ENCODE measurements at places on chromosomes 5 and 9. TPM values are rescaled to one million over a fixed set of nuclear protein-coding genes. Genes with fewer than 3 reads are reported as not detected.
A peak's percentile ranks its signal among the peaks of the same experiment; 100 is the strongest.

The NOTCH1 gene
- total RNA-seq, result 11.7 TPM

The PRUNE2 gene
- total RNA-seq, result 0.35 TPM

The MRRF gene
- 28.5 TPM for total RNA-seq

The SLCO4C1 gene
- total RNA-seq, result not detected

The BRD3 gene
- 21.4 TPM for total RNA-seq

- peaks cover 17% of the 10 kb centered on the region for H3K4me1 ChIP-seq
- peaks cover 10% of the 10 kb centered on the region for H3K27me3 ChIP-seq
- H3K27ac ChIP-seq, result no peak overlapping the region
- no peaks in the 10 kb centered on the region for H3K36me3 ChIP-seq
Measured at GRCh38 chr5:137836997-137837396, 30.7 kb upstream of the MYOT start.

GRCh38 chr5:96243203-96243602 is 189.8 kb downstream of the PCSK1 start:
- H3K4me3 ChIP-seq, result peak overlapping the region; percentile 58
- H3K36me3 ChIP-seq, result peaks cover 6% of the 10 kb centered on the region
- peak; percentile 74 for DNase-seq
- H3K4me1 ChIP-seq, result peaks cover 72% of the 10 kb centered on the region
- peak overlapping the region; percentile 84 for H3K27ac ChIP-seq

- H3K27me3 ChIP-seq, result peaks cover 5% of the 10 kb centered on the region
- no peaks in the 10 kb centered on the region for H3K36me3 ChIP-seq
- H3K4me1 ChIP-seq, result peaks cover 59% of the 10 kb centered on the region
- no peak overlapping the region for H3K27ac ChIP-seq
- H3K4me3 ChIP-seq, result no peak overlapping the region
Measured at GRCh38 chr9:115213818-115214334, 95.9 kb upstream of the TNC start.

DNA sequence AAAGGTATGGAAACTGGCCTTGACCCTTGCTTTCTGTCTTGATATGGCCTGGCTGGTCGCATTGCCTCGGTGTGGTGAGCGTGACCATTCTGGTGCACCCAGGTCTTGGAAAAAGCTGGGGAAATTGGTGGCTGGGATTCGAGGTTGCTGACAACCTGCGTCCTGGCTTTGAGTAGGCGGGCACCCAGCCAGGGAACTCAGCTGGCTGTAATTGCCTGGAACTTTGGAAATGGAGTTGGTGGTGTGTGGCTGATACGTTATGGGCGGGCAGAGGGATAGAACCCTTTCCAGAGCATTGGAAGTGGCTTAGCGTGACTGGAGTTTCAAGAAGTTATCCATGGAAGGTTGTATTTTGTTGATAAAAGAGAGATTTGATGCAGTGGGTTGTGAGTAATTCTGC is 35.2 kb downstream of the KCNMB1 start:
- peaks cover 15% of the 10 kb centered on the region for H3K27me3 ChIP-seq
- H3K27ac ChIP-seq, result no peak overlapping the region
- DNase-seq, result no peak
- no peak overlapping the region for H3K4me3 ChIP-seq

DNA sequence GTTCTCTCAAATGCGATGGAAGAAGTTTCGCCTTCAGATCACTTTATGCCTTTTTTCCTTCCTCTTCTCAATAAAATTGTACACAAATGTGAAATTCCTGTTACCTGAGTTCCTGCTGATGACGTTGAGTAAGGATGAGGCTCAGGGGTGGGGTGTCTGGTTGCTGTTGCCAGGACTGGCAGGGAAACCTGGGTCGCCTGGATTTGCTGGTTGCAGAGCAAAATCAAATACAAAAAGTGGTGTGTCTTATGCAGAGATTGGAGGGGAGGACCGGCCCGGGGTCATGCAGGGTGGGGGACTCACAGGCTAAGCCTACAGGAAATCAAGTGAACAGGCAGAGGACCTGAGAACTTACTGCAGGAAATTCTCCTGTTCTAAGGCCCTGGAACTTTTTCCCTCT is 39.2 kb downstream of the ANXA2R start:
- no peaks in the 10 kb centered on the region for H3K27me3 ChIP-seq
- no peaks in the 10 kb centered on the region for H3K36me3 ChIP-seq
- peak overlapping the region; percentile 92 for H3K27ac ChIP-seq
- DNase-seq, result no peak

DNA sequence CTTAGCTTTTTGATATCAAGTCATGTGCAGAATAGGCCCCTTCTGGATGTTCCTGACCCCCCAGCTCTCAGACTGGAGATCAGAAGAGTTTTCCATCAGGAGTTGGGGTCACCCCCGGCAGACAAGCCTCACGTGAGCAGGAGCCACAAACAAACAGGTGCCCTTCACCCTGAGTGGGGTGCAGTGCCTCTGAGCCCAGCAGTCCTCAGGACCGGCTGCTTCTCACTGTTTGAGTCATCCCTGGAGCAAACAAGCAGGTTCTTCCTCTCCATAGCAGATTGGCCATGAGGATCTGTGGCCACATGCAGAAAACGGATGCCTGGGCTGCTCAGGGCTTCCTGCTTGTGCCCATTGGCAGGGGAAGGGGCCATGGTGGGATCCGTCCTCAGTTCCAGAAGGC is 47.0 kb downstream of the LRSAM1 start:
- H3K36me3 ChIP-seq, result peaks cover 18% of the 10 kb centered on the region
- peaks cover 26% of the 10 kb centered on the region for H3K27me3 ChIP-seq
- no peak overlapping the region for H3K4me3 ChIP-seq
- peaks cover 34% of the 10 kb centered on the region for H3K4me1 ChIP-seq
- DNase-seq, result no peak

DNA sequence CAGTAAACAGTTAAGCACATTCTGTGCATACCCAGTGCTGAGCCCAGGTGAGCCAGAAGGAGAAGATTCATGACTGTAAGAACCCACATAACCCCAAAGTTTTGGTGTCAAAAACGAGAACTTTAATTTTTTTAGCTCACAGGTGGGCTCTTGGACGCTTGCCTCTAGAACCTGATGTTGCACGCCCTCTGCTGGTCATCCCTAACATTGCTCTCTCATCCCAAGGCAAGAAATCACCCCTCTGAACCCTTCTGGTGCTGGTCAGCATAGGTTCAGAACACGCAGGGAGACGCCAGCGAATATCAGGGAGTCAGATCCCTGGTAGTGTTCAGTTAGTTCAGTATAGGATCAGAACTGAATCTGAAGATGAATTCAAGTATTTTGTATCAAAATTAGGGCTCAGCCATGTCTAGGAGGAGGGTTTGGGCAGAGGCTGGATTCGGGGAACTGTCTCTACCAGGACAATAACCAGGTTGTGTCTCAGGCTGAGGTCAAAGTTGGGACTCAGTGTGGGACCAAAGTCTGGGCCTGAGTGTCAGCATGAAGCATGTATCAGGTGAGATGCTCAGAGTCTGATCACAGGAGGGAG is 4.1 kb upstream of the DNAJB5 start:
- peak; percentile 25 for DNase-seq
- peaks cover 28% of the 10 kb centered on the region for H3K4me1 ChIP-seq
- H3K27me3 ChIP-seq, result peaks cover 18% of the 10 kb centered on the region
- no peak overlapping the region for H3K27ac ChIP-seq

- DNase-seq, result peak; percentile 55
- peak overlapping the region; percentile 53 for H3K27ac ChIP-seq
- peaks cover 77% of the 10 kb centered on the region for H3K4me1 ChIP-seq
- H3K27me3 ChIP-seq, result no peaks in the 10 kb centered on the region
- 0 out of 2 replicates have a peak overlapping the region, but pooled peaks have one; percentile 8 for H3K4me3 ChIP-seq
Measured at GRCh38 chr5:41793141-41793770, 77.0 kb downstream of the OXCT1 start.

DNA sequence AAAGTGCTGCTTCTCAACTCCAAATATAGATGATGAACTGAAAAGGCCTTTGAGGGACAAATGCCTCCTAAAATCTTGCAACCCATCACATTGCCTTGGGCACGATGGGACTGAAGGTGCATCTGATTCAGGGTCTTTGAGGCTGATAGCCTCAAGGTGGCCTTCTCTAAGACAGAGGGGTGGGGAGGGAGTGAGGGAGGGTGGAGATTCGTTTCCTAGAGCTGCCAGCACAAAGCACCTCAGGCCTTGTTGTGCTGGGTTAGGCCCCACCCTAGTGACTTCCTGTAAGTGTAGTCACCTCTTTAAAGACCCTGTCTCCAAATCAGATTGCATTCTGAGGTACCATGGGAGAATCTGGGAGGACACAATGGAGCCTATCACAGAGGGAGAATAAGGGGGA is 57.1 kb downstream of the BARX1 start:
- peaks cover 6% of the 10 kb centered on the region for H3K27me3 ChIP-seq
- peaks cover 4% of the 10 kb centered on the region for H3K36me3 ChIP-seq
- no peak overlapping the region for H3K27ac ChIP-seq
- H3K4me1 ChIP-seq, result no peaks in the 10 kb centered on the region
- H3K4me3 ChIP-seq, result no peak overlapping the region

DNA sequence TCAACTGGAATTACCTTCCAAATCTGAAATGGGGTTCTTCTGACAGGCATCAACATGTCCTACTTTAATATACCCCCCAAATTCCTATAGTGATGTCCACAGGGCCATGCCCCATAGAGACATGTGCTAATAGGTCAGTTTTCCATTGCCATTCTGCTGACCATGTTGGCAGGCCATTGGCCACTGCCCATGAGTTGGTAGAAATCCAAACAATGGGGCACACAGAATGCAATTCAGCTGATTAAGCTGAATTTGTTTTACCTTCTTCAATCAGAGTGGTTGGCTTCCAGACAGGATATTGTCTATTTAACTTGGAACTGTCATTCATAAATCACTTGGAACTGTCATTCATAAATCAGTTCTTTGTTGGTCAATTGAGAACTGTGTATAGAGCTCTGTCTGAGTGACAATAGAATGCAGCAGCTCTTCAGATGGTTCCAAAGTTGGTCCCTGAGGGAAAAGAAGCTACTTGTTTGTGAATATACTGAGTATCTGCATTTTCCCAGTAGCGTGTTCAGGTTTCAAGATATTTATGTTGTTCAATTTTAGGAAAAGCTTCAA is 336.9 kb downstream of the DRD1 start:
- H3K4me1 ChIP-seq, result no peaks in the 10 kb centered on the region
- DNase-seq, result no peak
- H3K27me3 ChIP-seq, result no peaks in the 10 kb centered on the region

DNA sequence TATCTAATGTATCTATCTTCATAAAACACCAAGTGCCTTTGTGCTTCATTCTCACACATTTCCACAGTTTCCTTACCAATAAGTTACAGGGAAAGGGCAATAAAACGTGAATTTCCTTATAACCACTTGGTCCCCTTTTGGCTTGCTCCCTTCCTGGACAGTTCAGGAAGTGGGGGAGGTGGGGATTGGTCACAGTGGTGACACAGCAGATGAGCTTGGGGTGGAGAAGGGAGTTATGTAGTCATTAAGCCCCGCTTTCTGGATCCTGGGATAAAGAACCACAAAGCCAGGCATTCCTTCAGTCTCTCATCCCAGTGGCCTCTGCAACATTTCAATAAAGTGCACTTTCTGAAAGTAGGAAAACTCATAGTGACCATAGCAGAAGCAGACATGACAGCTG is 47.1 kb upstream of the FYB1 start:
- no peaks in the 10 kb centered on the region for H3K36me3 ChIP-seq
- H3K27me3 ChIP-seq, result no peaks in the 10 kb centered on the region
- H3K4me3 ChIP-seq, result no peak overlapping the region
- peaks cover 28% of the 10 kb centered on the region for H3K4me1 ChIP-seq

DNA sequence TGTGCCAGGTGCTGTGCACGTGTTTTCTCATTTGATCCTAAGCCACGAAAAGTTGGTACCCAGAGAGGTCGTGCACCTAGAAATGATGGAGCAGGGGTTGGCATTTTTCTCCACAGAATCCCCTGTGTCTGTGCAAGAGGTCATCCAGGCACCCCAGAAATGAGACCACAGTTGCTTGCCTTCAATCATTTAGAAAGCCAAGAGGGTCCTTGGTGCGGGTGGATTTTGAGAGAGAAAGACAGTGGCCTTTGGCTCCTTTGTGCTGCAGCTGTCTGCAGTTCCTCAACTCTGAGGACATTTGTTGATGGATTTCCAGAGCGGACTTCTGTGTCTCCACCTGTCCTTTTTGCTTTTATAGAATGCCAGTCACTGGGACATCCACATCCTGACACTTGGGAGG is 33.8 kb upstream of the SPRY4 start:
- no peaks in the 10 kb centered on the region for H3K27me3 ChIP-seq
- H3K36me3 ChIP-seq, result peaks cover 5% of the 10 kb centered on the region
- peak overlapping the region; percentile 99 for H3K27ac ChIP-seq
- no peak for DNase-seq
- no peak overlapping the region for H3K4me3 ChIP-seq

- peak overlapping the region; percentile 69 for H3K27ac ChIP-seq
- H3K4me1 ChIP-seq, result peaks cover 34% of the 10 kb centered on the region
- peaks cover 49% of the 10 kb centered on the region for H3K36me3 ChIP-seq
- peak overlapping the region; percentile 81 for H3K4me3 ChIP-seq
- DNase-seq, result peak; percentile 72
Measured at GRCh38 chr9:21965401-21965951, 28.7 kb downstream of the CDKN2A start.

GRCh38 chr9:71487061-71487460 is 281.3 kb downstream of the CEMIP2 start:
- H3K4me3 ChIP-seq, result no peak overlapping the region
- no peak overlapping the region for H3K27ac ChIP-seq
- peak; percentile 1 for DNase-seq
- no peaks in the 10 kb centered on the region for H3K4me1 ChIP-seq
- no peaks in the 10 kb centered on the region for H3K36me3 ChIP-seq

GRCh38 chr5:84623019-84623418 is 238.3 kb upstream of the EDIL3 start:
- DNase-seq, result no peak
- peaks cover 1% of the 10 kb centered on the region for H3K27me3 ChIP-seq
- H3K4me3 ChIP-seq, result no peak overlapping the region
- no peak overlapping the region for H3K27ac ChIP-seq
- no peaks in the 10 kb centered on the region for H3K36me3 ChIP-seq

DNA sequence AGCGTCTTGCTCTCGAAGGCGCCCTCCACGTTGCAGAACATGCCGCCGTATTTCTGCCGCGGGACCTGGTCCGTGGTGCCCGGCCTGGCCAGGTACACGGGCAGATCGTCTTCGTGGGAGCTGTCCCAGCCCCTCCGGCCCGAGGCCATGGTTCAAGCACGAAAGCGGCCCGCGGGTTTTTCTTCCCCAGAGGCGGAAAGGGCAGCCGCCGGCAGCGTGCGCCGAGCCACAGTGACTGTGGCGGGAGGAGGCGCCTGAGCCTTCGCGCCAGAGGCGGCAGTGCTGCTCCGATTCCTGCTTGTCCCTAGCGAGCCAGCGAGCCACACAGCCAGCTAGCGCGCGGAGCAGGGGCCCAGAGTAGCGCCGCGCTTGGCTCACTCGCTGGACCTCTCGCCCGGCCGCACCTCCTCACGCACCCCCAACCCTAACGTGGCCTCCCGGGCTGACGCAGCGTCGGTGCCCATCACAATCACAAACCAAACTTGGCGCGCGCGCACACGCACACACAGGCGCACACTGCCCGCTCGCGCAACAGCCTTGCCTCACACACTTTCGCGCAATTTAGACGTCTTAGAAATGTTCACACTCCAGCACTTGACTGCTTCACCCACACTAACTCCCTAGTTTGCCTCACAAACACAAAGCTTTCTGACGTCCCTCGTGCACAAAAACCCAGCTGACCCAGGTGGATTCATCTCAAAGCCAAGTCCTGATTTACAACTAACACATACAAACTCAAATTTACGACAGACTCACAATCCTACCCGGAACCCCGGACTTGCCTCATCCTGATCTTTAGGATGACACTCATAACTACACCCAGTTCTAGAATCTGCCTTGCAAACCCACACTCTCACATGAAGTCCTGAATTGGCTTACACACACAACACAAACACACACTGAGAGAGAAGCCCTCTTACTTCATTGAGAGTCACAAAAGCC is at the start of gene DPYSL3:
Gene DPYSL3 (minus strand): TSS at position 359 of the 942 bp plus-strand sequence. CDS start 210 bp downstream, at position 149.
- H3K4me3 ChIP-seq, result peak within 1 kb of the TSS; percentile 89
- H3K4me1 ChIP-seq, result peaks cover 38% of the 10 kb centered on the region
- peak within 1 kb of the TSS; percentile 87 for H3K27ac ChIP-seq
- H3K27me3 ChIP-seq, result no peaks in the 10 kb centered on the region
- H3K36me3 ChIP-seq, result 0 out of 2 replicates have a peak, but pooled peaks cover 6% of the 10 kb centered on the region

Measured in HFFc6 (cell line).